MCF 10A (cell line): ENCODE measurements at places on chromosomes 5 and 9.

GRCh38 chr5:38148021-38148625 lies 110.2 kb upstream of the EGFLAM start:
- DNase-seq: no peak

- DNase-seq: peak; percentile 93
Measured at GRCh38 chr9:38008168-38009034, 60.6 kb downstream of the SHB start.

GRCh38 chr5:110478895-110479294 lies 247.6 kb downstream of the TMEM232 start:
- peak; percentile 63 for DNase-seq

DNA sequence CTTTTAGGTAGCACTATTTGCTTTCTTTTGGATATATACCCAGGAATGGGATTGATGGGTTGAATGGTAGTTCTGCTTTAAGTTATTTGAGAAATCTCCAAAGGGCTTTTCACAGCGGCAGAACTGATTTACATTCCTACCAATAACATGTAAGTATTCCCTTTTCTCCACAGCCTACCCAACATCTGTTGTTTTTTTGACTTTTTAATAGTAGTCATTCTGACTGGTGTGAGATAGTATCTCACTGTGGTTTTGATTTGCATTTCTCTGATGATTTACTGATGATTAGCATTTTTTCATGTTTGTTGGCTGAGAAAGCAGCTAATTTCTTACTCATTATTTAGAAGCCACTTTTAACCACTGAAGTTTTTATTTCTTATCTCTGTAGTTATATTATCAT lies 221.1 kb upstream of the ACTBL2 start:
- DNase-seq: no peak

DNA sequence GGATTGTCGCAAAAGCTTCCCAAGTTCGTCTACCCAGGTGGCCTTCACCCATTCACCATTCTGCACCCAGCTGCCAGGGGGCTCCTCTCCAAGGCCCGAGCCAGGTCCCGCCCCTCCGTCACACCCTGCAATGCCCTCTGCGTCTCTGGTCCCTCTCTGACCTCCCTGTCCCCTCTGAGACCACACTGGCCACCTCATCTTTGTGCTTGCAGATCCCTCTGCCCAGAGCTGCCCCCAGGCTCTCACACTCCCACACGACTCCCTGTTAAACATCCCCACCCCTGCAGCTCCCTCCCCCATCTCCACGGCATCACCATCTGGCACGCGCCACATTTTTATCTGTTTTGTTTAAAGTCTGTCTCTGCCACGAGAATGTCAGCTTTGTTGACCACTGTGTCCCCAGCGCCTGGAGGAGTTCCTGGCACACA lies 243.6 kb downstream of the PBX3 start:
- no peak for DNase-seq

- DNase-seq: no peak
Measured at GRCh38 chr5:177105691-177106476, 19.2 kb downstream of the FGFR4 start.

- DNase-seq: peak; percentile 93
Measured at GRCh38 chr5:96509721-96510350, 76.8 kb upstream of the PCSK1 start.

GRCh38 chr5:157024208-157024959 lies 34.5 kb downstream of the HAVCR1 start:
- DNase-seq: no peak

DNA sequence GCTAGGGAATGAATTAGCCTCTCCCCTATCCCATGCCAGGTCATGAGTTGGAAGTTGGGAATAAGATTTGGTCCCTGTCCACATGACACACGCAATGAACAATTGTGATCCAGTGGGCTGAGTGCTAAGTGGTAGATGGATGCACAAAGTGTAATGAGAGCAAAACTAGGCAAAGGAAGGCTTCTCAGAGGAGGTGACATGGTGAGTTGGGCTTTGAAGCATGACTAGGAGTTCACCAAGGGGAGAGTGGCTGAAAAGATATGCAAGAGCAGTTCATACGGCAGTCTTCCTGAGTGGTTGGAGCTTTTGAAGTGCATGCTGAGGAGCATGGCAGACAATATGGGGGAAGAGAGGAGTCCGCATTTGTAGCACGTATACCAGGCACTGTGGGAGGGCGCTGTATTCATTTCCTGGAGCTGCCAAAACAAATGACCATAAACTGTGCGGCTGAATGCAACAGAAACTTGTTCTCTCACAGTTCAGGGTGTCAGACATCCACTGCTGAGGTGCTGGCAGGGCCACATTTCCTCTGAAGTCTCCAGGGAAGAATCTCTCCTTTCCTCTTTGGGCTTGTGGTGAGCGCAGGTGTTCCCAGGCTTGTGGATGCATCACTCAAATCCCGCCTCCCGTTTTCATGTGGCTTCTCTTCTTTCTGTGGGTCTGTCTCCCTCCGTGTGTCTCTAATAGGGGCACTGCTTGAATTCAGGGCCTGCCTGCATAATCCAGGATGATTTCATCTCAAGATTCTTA lies 49.5 kb downstream of the NSG2 start:
- DNase-seq: no peak

- DNase-seq: no peak
Measured at GRCh38 chr5:154485096-154485491, 7.1 kb upstream of the HAND1 start.

GRCh38 chr9:88183798-88184495 lies 45.7 kb upstream of the SPATA31C2 start:
- DNase-seq: no peak

DNA sequence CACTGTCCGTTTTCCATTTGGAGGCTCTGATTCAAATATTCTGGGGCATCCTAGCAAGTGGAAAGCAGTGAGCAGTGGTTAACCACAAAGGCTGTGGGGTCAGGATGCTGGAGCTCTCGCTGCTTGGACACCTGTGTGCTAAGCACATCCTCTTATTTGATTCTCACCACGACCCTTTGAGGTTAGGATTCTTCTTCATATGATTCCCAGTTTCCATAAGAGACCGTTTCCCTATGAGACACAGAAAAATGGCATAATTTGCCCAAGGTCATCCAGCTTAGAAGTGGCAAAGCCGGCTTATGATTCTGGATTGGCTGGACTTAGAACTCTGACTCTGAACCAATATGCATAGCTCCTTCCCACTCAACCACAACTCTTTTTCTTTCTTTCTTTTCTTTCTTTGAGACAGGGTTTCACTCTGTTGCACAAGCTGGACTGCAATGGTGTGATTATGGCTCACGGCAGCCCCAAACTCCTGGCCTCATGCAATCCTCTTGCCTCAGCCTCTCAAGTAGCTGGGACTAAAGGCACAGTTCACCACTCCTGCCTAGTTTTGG lies 207.7 kb downstream of the TTLL11 start:
- no peak for DNase-seq

GRCh38 chr9:134917431-134918373 lies at the start of gene FCN1:
TSS of gene FCN1 (minus strand) at chr9:134917912. CDS start at chr9:134917871, 41 bp downstream.
- DNase-seq: no peak

DNA sequence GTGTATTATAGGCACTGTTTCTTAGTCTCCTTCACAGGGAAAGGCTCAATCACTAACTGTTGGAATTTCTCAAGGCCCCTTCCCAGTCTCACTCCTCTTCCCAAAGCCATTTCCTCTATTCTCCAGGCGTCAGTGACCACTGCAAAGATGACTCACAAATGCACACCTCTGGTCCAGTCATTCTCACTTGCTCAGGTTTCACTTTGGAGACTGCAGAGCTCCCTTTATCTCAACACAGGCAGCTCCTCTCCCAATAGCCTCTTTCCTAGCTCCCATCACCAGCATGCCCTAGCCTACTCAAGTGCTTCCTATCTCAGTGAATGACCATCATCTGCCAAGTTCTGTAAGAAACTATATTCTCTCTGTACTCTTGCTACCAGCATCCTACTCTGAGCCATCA lies 323.6 kb downstream of the NTRK2 start:
- DNase-seq: peak; percentile 35

- DNase-seq: no peak
Measured at GRCh38 chr5:180331647-180331950, 21.5 kb downstream of the GFPT2 start.

- DNase-seq: no peak
Measured at GRCh38 chr5:164184158-164184557, 678.7 kb downstream of the MAT2B start.

DNA sequence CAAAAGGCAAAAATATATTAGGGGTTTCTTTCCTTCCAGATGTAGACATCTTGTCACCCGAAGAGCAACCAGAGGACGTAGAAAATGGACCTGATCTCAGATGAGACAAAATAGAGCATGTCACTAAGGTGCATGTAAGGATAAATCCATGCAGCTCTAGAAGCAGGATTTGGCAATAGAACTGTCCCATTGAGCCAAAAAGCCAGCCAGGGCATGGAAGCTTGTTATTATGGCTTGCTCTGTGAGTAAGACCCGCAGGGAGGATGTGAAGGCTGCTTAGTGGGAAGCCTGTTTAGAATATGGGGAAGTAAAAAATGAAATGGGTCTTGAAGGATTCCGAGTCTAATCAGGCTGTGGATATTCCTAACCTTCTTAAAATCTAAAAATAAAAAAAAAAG lies 165.6 kb upstream of the MPDZ start:
- DNase-seq: no peak

DNA sequence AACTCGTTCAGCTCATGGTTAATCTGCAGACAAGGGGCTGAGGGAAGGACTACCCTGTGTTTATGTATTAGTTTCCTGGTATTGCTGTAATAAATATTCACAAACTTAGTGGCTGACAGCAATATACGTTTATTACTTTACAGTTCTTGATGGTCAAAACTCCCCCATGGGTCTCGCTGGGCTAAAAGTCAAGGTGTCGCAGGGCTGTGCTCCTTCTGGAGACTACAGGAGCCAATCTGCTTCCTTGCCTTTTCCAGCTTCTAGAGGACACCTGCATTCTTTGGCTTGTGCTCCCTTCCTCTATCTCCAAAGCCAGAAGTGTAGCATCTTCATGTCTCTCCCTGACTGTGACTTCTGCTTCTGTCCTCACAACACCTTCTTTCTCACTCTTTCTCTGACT lies 653.8 kb upstream of the RIOK2 start:
- DNase-seq: no peak

DNA sequence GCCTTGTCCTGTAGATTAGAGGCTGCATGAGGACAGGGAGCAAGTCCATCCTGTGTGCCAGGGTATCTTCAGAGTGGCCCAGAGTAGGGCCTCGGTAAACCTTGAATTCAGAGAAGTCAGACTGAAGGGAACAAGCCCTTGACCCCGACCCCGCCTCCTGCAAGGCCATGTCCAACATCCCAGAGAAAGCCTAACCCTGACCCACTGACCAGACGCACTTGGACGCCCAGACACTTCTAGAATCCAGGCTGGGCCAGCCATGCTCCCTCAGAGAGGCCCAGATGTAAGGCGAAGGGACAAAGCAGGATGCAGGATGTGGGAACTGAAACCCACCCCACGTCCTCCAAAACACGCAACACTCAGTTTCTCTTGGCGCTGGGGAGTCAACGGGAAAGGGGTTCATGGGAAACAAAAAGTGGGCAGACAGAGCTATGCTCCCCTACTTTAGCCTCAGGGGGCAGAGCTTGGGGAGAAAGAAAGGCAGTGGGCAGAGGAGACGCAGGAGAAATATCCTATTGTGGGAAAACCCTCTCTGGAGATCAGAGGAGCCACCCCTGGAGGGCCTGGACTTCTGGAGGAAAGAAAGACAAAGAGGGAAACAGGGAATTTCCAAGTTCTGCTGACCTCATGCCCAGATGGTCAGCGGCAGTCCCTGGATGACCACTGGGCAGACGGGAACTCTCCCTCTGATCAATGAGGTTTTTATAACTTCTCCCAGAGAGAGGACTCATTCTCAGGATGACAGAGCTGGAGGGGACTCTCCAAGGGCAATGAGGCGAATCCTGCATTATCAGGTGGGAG lies 13.0 kb downstream of the TNIP1 start:
- no peak for DNase-seq

DNA sequence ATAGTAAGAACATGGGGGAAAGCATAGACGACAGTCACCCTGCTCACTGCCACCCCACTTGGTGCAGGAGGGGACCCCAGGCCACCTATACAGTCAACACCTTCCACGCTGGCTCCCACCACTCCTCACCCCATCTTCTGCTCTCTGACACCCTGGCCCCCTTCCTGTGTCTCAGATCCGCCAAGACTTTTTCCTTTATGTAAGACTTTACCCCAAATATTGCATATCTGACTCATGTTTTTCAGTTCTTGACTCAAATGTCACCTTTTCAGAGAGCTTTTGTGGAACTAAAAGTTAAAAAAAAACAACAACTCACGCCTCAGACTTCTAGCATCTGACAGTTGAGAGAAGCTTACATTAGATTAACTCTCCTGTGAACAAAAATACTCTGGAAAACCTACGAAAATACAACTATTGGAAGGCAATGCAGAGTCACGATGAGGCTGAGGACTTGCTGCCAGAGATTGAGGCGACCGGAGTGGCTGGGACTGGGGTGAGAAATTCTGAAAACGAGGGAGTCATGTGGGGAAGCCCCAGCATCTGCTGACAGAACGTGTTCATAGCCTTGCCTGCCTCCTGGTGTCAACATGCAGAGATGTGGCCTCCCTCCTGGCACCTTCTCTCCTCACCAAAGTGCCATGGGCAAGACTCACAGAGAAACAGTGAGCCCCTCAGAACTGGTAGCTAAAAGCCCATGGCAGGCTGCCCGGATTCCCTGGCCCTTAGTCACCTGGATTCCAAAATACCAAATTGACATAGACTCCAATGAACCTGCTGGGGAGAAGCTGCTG lies 22.4 kb upstream of the FCN2 start:
- peak; percentile 76 for DNase-seq

- DNase-seq: no peak
Measured at GRCh38 chr5:173324115-173325001, 3.9 kb downstream of the STC2 start.

DNA sequence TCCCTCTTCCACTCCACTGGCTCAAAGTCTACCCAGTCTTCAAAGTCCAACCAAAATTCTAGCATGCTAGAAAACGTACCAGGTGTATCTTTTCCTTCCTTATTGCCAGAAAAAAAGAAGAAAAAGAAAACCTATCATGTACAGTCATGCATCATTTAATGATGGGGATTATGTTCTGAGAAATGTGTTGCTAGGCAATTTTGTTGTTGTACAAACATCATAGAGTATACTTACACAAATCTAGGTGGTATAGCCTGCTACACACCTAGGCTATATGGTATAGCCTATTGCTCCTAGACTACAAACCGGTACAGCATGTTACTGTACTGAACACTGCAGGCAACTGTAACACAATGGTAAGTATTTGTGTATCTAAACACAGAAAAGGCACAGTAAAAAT lies 104.8 kb downstream of the SREK1 start:
- DNase-seq: no peak

DNA sequence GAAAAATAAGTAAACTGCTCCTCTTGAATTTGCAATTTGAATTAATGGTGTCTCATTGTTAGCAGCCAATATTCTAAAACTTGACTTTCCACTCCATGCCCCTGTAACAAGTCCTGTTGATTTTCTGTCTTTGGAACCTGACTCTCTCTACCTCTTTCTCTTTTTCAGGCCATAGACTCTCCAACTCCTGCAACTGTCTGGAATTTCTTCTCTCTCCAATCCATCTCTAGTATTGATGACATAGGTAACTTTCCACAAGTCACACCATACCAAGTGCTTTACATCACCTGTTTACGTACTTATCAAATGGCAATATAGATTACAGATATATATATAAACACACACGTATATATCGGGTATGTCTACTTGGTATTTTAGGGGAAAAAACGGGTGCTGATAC lies 923 bp downstream of the C5orf34 start:
- peak; percentile 3 for DNase-seq

- DNase-seq: peak; percentile 58
Measured at GRCh38 chr9:104009826-104010225, 84.3 kb upstream of the SMC2 start.
